Neural crest cell (in vitro differentiated cells): ENCODE measurements at places on chromosomes 13 and 19.

- no peak for DNase-seq
These were observed 55.3 kb downstream of the FRY start for GRCh38 chr13:32086791-32087441.

DNA sequence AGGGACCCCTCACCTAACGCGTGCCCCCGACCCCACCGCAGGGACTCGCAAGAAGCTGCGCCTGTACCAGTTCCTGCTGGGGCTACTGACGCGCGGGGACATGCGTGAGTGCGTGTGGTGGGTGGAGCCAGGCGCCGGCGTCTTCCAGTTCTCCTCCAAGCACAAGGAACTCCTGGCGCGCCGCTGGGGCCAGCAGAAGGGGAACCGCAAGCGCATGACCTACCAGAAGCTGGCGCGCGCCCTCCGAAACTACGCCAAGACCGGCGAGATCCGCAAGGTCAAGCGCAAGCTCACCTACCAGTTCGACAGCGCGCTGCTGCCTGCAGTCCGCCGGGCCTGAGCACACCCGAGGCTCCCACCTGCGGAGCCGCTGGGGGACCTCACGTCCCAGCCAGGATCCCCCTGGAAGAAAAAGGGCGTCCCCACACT is 4.7 kb upstream of the MYBPC2 start:
- no peak for DNase-seq

DNA sequence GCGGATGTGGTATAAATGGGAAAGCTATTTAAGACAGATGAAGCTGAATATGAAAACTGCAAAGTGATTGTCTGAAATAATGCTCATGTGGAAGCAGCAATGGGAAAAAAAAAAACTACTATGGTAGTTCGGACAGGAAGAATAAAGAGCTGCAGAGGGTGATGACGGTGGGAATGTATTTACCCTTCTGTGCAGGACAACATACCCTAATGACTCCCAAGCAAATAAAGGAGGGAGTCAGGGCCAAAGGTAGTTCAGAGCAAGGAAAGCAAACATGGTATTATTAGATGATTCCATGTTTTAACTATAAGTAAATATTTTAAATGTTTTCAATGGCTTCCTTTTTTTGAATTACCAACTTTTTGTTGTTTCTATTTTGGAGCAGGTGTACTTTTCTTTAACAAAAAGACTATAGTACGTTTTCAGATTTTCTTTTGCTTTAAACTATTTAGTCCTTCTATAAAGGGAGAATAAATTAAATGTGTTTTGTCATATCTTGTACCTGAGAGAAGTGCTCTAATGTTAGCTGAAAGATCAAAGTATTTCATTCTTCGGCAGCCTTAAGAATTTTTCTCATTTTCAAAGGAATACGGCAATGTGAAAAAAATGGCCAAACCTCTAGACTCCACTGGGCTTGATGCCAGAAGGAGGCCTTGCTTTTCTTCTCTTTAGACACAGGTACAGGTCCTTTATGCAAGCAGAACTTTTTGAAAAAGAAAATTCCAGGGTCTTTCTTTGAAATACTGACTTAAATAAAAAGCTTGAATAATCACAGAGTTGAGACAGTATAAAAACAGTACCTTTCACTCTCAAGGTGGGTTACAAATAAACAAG is 67.8 kb upstream of the ZDHHC20 start:
- no peak for DNase-seq

- DNase-seq, result no peak
These were observed 248.1 kb downstream of the HS6ST3 start for GRCh38 chr13:96338030-96338429.

DNA sequence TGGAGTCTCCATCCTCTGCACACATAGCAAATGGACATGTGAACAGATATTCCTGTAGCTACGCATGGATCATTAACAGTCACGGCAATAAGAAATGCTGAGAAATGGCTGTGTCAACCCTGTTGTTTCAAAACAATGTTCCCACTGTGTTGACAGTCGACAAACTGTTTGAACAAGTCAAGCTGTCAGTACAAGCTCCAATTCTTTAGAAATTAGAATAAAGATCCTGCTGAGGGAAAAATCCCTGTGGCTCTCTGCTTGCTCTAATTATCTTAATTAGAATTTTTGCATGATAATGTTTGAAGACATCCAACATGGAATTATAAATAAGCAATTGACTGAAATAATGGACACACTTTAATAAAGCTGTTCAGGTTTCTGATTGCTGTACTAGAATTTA is 37.9 kb upstream of the CPB2 start:
- DNase-seq, result no peak

DNA sequence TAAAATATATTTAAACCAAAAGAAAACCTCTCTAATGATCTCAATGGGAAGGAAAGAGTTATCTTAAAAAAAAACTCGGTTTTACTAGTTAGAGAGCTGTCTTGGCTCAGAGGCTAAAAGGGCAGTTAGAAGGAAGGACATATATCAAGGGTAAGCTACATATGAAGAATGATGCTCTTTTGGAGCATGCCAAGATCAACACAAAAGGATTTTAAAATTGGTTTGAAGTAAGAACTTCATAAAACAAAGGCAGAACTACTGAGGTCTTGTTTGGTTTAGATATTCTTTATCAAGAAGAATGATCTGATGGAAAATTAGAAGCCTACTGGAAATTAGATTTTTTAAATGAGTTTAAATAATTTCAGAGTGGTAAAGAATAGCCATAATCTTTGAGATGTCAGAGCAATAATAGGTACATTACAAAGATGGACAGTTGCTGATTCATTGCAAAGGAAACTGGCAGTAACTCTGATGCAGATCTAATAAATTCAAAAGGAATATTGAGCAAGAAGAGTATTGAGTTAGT is 39.4 kb upstream of the LMO7 start:
- no peak for DNase-seq

- DNase-seq, result no peak
These were observed 226.2 kb upstream of the ARGLU1 start for GRCh38 chr13:106794117-106794516.

- no peak for DNase-seq
These were observed 127.2 kb upstream of the ZNF91 start for GRCh38 chr19:23522431-23522830.

DNA sequence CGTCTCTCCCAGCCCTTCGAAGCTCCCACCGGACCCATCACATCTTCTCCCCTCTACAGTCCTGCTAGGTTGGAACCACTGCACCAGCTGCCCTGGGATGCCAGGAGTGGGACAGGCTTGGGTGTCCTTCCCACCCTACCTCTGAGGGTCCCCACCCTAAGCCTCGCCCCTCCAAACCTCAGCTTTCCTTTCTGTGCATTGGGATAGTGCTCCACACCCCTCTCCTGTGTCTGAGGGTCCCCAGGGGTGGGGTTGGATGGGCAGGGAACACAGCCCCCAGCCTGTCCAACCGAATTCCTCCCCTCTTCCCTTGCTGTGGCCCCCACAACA is 1.9 kb upstream of the BCL3 start:
- DNase-seq, result no peak

DNA sequence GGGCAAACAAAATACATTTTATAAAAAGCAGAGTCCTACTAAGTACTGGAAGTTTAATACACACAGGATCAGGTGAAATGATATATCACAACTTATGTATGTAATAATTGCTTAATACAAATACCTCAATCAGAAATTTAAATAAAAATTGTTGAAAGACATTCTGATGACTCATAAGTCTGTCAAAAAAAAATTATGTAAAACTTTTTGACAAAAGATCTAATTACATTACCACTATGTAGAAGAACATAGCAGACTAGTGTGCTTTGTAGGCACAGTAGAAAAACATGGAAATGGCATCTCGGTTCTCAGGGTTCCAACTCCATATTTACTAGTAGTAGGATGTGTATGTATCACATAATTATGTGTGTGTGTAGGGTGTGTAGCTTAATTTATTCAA is 156.2 kb downstream of the DNAJC3 start:
- DNase-seq, result no peak

DNA sequence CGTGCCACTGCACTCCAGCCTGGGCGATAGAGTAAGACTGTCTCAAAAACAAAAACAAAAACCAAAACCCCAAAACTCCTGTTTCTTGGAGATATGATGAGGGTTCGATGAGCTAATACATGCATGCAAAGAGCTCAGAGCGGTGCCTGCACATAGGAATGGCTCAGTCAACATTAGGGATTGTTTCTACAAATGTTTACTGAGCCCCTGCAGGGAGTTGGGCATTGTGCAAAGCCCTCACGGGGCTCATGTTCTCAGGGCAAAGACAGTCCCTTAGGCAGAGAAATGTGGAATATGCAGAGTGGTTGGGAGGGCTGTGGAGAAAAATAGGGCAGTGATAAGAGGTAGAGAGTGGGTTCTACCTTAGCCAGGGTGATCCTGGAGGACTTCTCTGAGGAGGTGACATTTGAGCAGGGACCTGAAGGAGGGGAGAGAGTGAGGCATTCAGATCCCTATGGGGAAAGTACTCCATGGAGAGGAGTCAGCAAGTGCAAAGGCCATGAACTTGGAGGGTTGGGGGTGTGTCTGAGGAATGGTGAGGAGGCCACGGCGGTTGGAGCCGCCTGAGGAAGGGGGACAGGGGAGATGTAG is 1.5 kb upstream of the EHD2 start:
- DNase-seq, result no peak

GRCh38 chr13:102935896-102936321 is 90.1 kb downstream of the ERCC5 start:
- DNase-seq, result no peak

GRCh38 chr13:74570834-74571233 is 436.6 kb upstream of the KLF12 start:
- no peak for DNase-seq

DNA sequence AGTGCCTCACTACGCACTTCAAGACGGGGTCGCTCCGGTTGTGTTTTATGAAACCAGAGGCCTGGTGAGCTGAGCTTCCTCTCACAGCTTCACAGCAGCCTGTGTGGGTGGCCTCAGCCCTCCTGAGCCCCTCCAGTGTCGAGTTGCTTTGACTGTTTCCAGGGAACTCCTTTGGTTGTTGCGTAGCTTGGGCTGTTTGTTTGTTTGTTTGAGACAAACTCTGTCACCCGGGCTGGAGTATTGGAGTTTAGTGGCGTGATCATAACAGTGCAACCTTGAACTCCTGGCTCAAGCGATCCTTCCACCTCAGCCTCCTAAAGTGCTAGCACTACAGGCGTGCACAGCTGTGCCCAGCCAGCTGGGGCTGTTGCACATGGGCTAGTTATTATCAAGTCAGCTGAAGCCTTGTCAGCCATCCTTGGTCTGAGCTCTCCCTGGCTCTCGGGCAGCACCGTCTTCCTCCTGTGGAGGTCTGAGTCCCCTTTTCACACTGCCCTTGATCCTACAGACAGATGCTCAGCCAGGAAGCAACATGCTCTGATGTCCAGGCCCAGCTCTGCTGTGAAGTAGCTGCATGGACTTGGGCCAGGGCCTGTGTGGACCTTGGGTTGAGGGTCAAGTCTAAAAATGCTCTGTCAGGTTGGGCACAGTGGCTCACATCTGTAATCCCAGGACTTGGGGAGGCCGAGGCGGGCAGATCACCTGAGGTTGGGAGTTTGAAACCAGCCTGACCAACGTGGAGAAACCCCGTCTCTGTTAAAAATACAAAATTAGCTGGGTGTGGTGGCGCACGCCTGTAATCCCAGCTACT is 10.2 kb downstream of the DOT1L start:
- DNase-seq, result no peak

GRCh38 chr19:11763117-11763516 is 3.7 kb upstream of the ZNF441 start:
- no peak for DNase-seq

DNA sequence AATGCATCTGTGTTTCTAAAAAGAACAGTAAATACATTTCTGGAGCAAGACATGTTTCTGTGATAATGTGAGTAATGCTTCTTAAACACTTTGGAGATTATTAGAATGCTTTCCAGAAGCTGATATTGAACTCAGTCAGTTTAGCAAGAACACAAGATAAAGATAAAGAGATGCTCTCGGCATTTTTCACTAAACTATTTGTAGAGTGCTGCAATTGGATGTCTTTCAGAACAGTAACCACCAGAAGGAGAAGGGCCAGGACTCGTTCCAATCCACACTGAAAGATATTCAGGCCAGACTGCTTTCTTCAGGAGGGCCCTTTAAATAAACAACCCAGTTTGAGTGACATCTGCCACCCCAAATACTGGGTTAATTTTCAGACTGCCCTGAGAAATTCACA is 456.0 kb downstream of the TBC1D4 start:
- no peak for DNase-seq

- DNase-seq, result no peak
These were observed 394.3 kb downstream of the PCDH17 start for GRCh38 chr13:58025821-58026220.

DNA sequence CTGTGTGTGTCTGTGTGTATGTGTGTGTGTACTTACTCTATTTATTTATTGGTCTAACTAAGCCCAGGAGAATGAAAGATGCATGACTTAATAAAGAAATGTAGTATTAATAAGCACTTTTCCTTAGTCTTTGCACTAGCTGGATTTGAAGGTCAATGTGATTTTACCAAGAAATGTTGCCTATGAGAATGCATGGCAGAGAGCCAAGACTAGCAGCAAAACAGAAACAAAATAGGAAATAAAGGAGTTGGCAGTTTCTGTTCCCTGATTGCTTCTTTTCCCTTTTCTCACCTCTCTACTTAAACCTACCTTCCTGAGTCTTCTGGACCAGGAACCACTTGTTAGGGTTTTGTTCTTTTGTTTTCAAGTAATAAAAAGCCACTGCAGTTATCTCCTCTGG is 286.1 kb downstream of the KCTD12 start:
- no peak for DNase-seq

DNA sequence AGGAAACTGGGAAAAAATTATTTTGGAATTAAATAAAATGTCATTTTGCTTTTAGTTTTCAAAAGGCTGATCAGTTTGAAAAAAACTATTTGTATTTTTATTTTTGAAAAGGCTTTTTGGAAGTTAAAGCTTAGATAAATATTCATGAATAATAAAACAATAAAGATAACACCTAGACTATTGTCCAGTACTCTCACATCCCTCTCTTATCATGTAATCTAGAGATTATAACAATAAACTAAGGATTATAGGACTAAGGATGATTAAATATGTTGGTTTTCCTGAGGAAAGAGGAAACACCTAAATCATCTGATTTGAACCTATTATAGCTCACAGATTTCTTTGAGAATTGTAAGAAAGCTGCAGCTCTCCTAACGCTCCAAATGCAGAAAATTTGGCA is 81.4 kb upstream of the AKAP11 start:
- no peak for DNase-seq

GRCh38 chr19:17836530-17836929 is 11.3 kb downstream of the JAK3 start:
- no peak for DNase-seq

GRCh38 chr13:110523180-110523579 is 38.3 kb downstream of the RAB20 start:
- DNase-seq, result no peak

GRCh38 chr19:49502866-49503581 is 6.8 kb downstream of the RPS11 start:
- no peak for DNase-seq
